GM18507 (cell line): ENCODE measurements at places on chromosomes 3 and 15.

DNA sequence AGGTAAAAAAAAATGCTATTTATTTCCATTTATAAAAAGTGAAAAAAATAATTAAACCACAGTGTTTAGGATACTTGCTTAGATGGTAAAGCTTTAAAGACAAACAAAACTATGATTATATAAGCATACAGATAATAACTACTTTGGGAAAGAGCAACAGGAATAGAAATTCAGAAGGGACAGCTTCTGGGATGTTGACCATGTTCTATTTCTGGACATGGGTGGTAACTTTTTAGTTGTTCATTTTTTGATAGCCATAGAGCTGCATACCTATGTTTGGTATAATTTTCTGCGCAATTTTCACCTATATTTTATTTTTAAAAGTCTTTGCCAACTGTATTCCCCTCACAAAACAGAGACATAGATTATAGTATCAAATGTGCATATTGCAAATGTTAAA lies 572.0 kb upstream of the NR2F2 start:
- no peak for DNase-seq

- no peak for DNase-seq
Measured at GRCh38 chr15:52682781-52683180, 3.6 kb upstream of the ATOSA start.

DNA sequence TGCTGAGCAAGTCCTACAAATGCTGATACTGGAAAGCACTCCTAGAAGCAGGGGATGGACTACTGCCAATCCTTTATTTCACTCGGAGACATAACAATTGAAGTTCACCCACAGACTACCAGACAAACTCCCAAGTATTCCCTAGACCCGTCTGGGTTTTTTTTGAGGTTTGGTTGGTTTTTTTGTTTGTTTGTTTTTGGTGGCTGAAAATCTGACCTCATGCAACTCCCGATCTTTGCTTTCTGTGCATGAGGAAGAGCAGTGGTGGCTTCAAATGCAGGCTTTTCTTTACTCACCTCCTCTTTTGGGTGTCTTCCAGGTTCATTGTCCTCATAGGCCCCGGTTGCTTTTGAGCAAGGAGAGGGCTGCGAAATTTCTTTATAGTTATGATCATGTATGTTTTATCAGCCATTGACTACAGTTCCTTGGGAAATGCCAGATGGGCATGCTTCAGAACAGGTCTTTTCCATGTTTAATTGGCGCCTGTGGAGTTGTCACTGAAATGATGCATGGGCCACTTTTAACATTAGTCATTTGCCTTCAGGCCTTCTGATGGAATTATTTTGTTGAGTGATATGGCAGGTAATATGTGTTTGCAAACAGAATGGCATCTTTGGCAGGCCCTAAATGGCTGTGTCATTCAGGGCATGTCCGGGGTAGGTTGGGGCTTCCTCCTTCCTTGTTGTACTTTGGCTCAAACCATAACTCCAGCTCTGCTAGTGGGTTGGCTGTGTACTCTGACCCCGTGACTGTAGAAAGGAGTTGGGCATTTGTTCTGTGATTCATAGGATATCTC lies 81.3 kb upstream of the ZBED2 start:
- DNase-seq, result no peak

DNA sequence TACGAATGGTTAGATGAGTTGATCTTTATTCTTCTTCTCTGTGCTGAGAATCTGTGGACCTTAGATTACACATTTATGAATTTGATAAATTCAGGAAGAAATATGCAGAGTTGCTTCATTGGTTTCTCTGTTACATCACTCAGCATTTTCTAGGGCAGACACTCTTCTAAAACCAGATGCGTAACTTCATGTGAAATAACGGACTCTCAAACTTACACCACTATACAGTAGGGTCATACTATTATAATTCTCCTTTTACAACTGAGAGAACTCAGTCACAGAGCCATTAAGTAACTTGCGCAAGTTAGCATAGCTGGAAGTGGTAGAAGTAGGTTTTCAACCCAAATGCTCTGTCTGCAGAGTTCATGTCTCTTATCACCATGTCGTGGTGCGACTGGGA lies 5.7 kb downstream of the TMEM207 start:
- no peak for DNase-seq
